ENCODE measurements at places on chromosomes 1 and 21.

- no peak for DNase-seq
These were observed 76.8 kb downstream of the SLC45A1 start for GRCh38 chr1:8394456-8395321.

GRCh38 chr1:53868565-53868964 is 21.0 kb downstream of the YIPF1 start:
- no peak for DNase-seq

DNA sequence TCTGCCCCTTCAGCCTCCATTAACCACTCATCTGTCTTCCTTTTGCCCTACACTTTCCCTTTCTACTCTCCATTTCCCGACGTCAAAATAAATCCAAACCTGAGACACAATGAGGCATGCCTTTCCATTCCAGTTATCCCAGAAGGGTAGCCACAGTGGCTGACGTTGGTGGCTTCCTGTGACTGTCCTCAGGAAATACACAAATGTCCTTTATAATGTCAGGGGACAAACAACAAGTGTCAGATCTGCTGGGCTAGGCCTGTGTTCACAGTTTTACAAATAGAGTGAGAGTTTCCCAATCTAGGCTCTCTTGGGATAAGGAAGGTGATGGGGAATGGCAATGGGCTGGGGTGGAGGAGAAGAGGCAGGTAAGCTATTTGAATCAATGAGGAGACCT is 135.3 kb downstream of the BRINP2 start:
- DNase-seq, result no peak

DNA sequence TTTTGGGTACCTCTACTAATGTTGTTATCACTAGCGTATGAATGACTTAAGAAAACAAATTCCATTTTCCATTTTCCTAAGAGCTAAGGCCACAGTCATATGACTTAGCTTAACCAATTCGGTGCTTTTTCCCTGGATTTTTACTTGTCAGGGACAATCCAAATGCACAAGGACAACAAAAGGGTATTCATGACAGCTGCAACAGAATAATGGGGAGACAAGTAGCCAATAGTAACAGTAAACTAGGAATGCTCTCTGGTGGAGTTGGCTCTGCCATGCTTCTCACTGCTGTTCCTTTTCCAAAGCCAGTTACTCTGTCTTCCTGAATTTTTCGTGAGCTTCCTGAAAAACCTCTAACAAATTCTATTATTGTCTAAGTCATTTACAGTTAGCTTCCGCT is 52.9 kb downstream of the LRRIQ3 start:
- no peak for DNase-seq

DNA sequence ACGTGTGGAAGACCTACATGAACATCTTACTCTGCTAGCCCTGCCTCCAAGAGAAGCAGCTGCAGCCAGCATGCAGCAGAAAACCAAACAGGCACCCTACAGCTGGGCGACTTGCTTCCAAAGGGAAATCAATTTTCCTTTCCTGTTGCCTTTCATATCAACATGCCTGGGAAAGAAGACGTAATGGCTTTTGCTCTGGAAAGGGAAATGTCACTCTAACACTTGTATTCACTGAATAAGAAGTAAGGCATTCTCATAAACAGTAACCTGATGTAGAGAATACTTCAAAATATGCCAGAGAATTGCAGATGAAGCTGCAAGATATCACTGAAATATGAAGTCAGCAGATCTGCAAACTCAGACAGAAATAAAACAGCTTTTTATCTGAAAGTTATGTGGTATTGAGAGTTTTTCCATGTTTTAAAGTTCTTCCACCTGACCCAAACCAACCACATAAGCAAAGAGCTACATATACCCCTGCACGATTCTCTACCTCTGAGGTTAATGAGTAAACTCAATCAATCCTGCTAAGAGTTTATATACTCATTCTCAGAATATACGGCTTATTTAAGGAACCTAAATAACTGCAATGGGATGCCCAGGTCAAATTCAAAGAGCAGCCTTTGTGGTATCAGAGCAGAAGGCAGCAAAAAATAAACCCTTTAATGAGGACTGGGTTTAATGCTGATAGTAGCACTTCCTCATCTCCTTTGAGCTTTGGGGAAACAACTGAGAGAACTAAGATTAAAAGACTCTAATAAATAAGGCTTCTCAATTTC is 150.9 kb downstream of the RERE start:
- DNase-seq, result no peak

GRCh38 chr1:202569393-202570322 is 140.6 kb downstream of the SYT2 start:
- no peak for DNase-seq

GRCh38 chr1:175830500-175830899 is 87.1 kb upstream of the TNR start:
- DNase-seq, result no peak

DNA sequence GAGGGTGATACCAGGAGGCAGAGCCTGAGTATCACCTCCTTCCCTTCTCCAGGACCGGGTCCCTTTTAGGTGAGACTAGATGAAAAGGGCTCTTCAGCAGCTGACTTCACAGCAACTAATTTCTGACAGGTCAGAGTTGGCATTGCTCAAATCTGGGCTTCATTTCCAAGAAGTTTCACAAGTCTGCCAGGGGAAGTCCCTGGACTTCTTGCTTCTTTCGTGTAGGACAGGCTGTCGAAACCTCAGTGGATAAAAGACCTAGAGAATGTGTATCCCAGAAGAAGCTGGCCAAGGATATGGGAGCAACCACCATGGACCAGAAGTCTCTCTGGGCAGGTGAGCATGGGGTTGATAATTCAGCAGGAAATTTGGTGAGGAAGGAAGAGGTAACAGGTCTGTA is at the start of gene CHI3L2:
Gene CHI3L2 (plus strand): TSS at position 280 of the 400 bp plus-strand sequence. CDS start 17 bp downstream, at position 297.
- DNase-seq, result no peak

DNA sequence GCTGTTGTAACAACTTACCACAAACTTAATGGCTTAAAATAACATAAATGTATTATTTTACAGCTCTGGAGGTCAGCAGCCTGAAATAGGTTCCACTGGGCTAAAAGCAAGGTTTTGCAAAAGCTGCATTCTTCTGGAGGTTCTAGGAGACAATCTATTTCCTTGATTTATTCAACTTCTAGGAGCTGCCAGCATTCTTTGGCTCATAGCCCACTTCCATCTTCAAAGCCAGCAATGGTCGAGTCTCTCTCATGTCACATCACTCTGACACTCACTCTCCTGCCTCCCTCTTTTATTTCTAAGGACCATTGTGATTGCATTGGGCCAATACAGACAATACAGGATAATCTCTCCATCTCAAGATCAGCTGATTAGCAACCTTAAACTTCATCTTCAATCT is 15.1 kb upstream of the FOXJ3 start:
- no peak for DNase-seq

- DNase-seq, result no peak
These were observed 29.4 kb upstream of the SOD1 start for GRCh38 chr21:31629972-31630711.

- no peak for DNase-seq
These were observed 31.5 kb downstream of the TRPM2 start for GRCh38 chr21:44384968-44385367.

- no peak for DNase-seq
These were observed 274.8 kb upstream of the SPAG17 start for GRCh38 chr1:118459871-118460270.

DNA sequence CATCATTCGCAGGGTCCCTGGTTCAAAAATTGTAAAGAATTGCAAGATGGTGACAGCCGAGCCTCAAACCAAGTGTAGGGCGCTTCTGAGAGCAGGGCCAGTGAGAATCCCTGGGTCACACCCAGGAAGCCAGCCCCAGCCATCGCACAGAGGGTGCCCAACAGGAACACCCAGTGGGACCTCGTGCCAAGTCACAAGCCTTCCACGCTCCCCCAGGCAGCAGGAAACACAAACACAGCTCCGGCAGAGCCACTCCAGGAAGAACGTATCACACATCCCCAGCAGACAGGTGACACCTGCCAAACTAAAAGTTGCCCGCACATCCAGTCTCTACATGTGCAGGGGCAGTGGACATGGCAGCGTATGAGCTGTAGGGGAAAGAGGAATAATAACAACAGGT is 20.2 kb downstream of the DHRS3 start:
- no peak for DNase-seq

- DNase-seq, result no peak
These were observed 14.7 kb upstream of the CHIA start for GRCh38 chr1:111275780-111276433.

DNA sequence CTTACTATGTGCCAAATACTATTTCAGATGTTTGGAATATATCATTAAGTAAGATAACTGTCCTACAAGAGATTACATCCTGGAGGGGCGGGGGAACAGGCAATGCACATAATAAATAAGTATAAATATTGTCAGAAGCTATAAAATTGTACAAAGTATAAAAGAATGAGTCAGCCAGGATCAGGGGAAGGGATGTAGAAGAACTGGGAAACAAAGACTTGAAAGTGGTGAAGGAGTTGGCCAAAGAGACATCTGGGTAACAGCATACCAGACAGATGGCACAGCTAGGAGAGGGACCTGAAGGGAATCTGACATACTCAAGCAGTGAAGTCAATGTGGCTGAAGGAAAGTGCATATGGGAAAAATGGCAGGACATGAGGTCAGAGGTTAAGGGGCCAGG is 53.9 kb downstream of the CYYR1 start:
- DNase-seq, result no peak

DNA sequence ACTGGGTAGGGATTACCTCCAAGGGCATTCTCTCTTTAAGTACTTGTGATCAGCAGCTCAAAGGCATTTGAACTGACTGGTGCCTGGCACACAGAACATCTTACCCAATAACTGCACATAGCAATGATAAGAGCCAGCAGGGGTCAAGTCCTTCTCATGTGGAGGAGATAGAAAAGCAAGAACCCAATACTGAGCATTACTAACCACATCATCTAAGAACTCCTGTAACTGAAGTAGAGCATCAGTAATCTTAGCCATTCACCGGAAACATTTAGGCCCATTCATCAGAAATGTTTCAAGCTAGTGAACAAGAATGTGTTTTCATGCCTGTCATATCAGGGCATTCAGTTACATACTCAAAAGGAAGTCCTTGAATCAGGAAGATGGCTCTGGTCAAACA is 33.6 kb upstream of the THEM4 start:
- DNase-seq, result no peak

DNA sequence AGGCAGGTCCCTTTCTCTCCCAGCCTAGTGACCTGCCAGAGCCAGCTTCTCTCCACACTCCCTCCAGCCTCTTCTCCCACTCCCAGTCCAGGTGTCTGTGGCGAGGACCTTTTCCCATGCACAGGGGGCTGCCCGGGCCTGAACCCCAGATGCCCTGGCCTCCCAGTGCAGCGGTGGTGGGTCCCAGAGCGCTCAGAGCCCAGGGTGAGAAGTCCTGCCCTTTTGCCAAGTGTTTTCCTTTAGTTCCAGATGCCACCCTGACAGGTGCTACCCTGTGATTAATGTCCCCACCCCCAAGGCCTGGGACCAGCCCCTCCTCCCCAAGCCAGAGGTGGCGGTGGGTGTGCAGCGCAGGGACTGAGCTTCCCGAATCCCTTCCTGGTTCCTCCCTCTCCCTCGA is 90.4 kb downstream of the PAX7 start:
- no peak for DNase-seq

DNA sequence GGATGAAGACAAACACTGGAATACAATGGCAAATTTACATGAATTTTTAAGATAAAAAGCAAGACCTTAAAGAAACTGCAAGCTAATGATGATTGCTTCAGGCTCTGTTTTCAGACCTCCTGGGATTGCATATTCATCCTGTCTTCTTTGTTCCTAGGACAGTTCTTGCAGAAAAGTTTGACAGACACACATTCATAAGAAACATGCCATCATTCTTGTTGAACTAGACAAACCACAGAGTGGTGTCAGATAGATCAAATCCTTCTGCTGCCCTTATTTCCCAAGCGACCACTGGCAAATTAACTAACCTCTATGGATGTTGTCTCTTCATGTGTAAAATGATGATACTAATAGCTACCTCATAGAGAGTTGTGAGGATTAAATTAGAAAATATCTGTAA is 181.3 kb downstream of the KCTD3 start:
- DNase-seq, result no peak

DNA sequence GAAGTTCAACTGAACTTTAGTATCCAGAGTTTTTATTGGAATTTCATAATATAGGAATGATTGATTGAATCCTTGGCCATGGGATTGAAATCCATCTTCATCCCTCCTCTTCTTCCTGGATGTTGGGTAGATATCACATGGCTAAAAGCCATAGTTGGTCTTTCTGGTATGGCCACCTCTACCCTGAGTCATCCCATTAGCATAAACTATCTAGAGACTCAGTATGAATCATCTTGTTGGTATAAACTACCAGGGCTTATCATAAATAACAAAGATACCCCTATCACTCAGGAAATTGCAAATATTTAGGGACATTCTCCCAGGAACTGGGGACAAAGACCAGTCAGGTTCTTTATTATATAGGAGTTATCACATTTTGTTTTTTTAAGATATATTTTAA is 21.2 kb upstream of the ZP4 start:
- DNase-seq, result no peak

DNA sequence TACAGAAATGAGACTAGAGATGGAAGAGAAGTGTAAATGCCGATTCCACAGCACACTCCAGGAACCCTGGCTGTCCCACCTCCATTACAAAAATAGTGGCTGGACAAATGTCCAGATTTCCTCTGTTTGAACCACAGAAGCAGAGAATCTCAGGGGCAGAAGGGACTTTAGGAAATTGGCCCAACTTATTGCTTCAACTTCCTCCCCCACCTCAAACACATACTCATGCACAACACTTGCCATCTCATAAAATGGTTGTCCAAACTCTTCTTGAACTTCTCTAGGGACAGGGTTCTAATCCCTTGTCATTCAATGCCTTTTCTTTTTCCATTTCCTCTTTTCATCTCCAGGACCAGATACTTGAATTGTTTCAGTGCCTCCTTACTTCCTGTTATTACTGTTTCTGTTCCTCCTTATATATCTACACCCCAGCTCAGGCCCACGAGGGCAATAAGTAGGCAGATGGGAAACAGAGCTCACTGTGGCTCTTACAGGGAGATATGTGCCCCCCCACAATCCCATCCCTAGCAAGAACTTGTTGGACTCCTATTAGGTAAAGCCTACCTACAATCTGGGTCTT is 8.5 kb upstream of the B4GALT3 start:
- no peak for DNase-seq

DNA sequence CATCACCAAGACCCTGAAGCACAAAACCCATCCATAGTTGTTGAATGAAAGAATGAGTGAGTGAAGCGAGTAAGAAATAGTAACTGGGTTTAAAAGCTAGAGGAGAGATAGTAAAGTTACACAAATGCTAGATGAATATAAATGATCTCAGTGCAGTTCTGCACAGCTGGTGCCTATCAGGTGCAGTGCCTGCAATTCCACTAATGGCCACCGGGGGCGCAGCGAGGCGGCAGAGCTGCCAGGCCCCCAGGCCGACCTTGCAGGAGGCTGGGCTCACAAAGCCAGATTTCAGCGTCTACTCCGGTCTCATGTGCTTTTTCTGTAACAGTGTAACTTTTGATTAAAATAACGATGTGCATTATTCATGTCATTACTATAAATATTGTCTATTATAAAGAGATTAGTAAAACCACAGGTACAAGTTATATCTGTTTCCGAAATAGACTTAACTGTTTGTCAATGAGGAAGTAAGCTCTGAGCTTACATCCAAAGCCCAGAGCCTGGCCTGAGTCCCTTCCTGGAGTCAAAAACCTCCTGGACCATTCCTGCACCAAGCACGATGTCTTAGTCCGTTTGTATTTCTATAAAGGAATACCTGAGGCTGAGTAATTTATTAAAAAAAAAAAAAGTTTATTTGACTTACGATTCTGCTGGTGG is 477.6 kb downstream of the NPHP4 start:
- DNase-seq, result peak; percentile 79

Measured in GM12892 (cell line).